ENCODE measurements at places on chromosomes 4 and X.
A peak's percentile ranks its signal among the peaks of the same experiment; 100 is the strongest.

- DNase-seq: no peak
Measured at GRCh38 chr4:87819281-87819919, 13.4 kb upstream of the MEPE start.

DNA sequence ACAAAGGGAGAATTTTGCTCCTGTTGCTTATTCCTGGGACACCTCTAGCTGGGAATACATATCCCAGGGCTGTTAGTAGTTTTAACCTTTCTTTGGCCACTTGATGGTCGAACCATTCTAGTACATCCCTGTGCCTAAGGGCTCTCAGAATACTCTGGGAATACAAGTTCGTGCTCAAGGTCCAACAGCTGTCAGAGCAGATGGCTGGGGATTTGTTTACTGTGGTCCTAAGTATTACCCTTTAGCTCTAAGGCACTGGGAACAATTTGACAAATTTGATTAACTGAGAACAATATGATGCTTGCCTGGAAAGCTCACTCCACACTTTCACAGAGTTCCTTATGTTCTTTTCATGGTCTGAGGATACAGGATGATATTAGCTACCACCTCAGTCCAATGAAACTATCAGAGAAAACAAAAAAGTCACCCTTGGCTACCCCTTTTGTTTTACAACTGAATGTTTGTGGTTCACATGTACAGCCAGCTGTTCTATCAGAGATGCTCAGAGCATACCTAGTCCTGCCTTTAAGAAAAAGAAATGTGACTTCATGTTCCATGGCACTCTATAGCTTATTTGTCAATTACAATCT lies 47.4 kb upstream of the PHOX2B start:
- DNase-seq: no peak

- DNase-seq: no peak
Measured at GRCh38 chr4:15774020-15774420, 4.1 kb upstream of the CD38 start.

DNA sequence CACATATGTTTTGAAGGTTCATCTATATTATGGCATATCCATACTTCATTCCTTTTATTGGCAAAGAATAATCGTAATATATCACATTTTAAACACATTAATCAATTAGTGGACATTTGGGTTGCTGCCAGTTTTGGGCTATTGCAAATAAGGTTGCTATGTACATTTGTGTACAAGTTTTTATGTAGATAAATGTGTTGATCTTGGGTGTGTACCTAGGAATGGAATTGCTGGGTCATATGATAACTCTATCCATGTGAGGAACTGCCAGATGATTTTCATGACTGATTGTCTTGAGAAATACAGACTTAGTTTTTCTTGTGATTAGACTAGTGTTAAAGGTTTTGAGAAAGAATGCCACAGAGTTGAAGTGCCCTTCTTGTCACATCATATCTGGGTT lies 99.2 kb upstream of the RAB40AL start:
- no peak for DNase-seq

GRCh38 chrX:36528661-36529060 lies 479.5 kb upstream of the FAM47C start:
- DNase-seq: no peak

DNA sequence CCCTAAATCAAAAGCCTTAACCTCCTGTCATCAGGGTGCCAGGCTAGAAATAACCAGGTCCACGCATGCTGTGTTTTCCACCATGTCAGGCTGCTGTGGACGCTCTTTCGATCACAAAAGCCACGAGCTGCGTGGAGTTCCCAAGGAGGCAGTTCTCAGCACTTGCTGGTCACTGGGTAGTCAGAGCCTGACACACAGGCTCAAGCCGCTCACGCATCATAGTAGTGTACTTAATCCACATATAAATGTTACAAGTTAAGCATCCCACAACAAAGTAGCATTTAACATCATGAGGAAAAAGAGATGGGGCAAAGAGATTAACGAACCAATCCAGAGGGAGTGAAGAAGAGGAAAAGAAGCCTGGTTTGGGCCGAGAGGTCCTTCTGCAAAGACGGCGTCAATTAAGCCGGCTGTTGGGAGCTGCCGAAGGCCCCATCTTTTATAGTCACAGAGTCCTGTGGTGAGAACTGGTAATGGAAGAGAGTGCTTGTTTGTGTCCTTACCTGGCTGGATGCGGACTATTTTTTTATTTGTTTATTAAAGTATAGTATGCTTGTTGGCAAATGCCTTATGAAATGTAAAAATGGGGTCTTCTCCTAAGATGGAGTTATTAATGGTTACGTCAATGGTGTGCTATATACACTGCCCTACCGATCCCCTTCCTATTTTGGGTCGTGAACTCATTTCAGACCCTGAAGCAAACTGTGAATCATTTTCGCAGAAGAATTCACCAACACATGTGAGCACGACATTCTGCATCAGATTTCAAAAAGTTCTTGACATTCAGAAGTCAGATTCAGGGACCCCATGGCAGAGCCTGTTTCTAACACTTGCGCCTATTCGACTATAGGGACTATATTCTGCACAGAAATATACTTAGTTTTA lies 675 bp downstream of the PRIMPOL start:
- DNase-seq: peak; percentile 37

DNA sequence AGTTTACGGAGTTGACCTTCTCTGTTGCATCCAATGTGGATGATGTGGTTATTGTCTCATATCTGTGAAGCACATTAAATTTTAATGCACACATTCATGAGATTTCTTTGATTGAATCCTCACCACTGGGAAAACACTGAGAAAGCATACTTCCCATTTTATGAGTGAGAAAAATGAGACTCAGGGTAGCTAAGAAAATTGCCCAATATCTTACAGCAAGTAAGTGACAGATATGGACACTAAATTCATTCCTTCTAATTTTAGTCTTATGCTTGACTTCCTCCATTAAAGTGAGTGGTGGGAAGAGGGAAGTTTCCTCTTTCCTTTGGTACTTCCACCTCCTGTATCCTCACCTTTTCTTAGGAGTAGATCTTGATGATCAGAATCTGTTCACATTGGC lies 504.8 kb upstream of the BOD1L1 start:
- no peak for DNase-seq

GRCh38 chr4:94489098-94489497 lies 37.4 kb downstream of the PDLIM5 start:
- DNase-seq: no peak

DNA sequence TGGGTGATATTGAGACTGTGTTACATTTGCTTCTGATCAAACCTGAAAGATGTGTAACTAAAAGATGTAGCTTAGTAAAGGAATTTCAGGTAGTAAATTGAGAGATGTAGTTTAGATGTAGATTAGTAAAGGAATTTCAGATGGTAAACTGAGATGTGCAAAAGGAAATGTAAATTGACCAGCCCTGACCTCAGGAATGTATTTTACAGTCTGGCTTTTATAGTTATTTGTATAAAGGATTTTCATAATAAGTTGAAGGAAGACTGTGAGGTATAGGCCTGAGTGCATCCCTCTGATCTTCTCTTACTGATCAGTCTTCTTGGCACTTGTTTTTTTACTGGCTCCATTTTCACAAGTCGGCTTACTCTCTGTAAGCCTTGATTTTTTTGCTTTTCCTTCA lies 3.2 kb downstream of the KLHL2 start:
- no peak for DNase-seq

DNA sequence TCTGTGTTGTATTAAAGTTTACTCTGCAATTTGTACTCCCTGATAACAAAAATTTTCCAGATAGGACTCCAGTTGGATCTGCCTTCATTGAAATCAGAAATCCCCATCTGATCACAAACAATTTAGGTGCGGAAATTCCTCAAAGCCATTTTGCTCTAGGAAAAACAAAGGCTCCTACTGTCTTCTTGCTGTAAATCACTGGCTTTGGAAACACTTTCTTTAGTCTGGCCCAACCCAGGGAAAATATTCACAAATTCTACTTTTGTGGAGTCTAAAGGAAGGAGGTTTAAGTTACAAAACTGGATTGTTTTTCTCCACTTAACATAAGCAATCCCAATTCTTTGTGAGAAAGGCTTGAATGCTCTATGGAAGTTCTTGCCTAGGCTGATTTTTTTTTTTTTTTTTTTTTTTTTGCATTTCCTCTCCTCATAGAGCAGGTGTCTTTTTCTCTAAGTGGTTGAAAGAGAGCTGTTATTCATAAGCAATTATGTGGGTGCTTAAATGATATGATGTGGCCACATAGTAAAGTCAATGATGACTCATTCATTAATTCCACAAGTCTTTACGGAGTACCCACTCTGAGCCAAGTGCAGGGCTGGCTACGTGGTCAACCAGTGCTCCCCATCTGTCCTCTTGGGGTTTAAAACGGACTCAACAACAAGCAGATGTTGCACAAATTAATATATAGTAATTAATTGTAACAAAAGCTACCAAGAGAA lies 261.4 kb downstream of the LDB2 start:
- no peak for DNase-seq

DNA sequence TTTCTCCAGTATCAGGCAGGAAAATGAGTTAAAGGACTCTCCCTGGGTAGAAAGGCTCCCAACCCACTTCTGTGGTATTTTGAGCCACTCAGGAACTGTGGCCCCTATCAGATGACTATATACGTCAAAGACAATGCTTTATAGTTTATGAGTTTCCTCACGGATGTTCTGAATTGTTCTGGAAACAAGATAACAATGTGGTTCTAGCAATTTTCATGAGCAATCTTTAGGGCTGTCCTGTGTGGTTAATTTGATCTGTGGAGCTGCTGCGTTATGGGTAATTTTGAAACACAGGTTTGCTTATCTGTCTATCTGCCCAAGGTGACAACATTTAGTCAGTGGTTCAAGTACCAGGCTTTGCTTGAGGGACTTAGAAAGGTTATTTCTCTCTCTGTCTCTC lies 46.7 kb upstream of the IL2 start:
- peak; percentile 35 for DNase-seq

DNA sequence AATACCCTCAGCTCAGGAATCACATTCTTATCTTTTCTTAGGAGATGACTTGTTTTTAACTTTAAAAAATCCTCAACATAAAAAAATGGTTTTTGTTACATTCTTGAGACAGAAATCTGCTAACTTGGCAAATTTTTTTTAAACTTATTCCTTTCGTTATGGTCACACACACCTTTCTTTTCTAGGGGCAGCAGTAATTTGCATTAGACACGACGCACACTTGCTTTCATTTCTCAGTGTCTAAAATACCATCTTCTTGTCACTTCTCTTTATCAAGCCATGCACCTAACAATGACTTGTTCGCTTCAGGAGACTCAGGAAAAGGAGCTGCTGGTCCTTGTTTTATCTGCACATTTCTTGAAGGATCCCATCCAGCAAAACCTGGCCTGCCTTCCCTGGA lies 112.6 kb upstream of the TBL1X start:
- DNase-seq: no peak

GRCh38 chrX:120452131-120452530 lies 17.0 kb downstream of the LAMP2 start:
- DNase-seq: peak; percentile 22

DNA sequence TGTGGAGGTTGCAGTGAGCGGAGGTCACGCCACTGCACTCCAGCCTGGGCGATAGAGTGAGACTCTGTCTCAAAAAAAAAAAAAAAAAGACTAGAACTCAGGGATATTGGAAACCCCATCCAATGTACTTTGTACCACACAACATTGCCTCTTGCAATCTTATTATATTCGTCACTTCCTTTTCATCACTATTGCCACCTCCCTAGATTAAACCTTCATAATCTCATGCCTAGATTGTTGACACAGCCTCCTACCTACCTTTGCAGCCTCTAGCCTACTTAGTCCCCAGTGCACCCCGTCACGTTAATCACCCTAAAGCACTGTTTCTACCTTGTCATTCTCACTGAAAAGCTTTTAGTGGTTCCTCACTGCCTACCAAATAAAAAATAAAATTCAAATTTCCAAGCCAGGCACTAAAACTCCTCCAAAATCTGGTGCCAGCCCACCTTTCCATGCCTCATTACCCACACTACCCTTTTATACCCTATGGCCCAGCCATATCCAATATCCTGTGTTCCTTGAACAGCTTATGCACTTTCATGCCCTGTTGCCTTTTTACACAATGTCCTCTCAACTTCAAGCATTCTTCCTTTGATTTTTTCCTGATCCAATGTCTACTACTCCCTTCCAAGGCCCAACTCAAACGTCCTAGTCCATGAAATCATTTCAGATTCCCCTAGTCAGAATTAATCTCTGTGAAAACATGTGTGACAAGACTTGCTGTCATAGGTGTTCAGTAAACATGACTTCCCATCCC lies 23.6 kb upstream of the GJB1 start:
- no peak for DNase-seq

- DNase-seq: peak; percentile 17
Measured at GRCh38 chr4:3073158-3074077, 920 bp downstream of the HTT-AS start.

GRCh38 chrX:117120700-117121099 lies 657.9 kb upstream of the CT83 start:
- DNase-seq: no peak

DNA sequence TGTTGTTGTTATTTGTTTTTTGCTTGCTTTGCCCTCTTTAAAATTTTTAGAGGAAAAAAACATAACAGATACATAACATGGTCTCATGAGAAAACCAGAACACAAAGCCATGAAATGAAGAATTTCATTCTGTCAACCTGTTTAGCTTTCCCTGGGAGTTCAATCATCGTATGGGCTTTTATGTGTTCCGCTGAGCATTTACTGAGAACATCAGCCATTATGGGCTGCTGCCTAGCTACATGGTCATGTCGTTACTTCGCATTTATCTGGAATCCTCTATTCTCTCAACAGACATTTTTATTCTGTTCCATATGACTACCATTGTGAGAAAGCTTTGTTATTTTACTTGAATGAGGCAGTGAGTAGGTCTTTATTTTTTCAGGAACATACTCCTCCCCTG lies 51.4 kb downstream of the NDST3 start:
- DNase-seq: no peak

DNA sequence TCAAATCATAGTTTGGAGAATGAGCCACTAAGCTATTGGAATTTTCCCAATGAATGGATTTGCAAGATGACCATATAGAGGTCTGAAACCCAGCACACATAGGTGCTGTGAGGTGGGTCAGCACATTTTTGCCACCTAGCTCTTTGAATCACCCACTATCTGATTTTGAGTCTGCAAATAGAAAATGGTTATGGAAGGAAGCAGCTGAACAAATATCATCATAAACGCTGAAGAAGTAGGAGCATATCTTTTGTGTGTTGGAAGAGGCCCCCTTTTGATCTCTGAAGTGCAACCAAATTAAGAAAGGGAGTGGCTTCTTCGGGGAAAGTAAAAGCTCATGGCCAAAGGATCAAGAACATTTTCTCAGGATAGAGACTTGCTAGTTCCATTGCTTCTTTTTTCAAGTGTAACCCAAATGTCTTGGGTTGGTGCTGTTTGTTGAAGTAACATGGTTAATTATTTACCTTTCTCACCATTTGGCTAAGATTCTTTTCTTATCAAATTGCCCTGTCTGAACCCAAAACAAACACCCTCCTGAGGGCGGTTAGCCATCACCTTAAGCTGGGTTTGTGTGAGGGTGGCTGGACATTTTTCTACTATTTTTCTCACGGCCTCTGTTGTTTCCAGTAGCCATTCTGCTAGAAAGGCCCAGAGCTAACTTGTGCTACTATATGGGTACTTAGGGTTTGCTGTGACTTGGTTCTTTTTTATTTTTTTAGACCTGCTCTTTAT lies 18.4 kb upstream of the SORBS2 start:
- DNase-seq: no peak

GRCh38 chrX:38975368-38975942 lies 174.2 kb downstream of the MID1IP1 start:
- DNase-seq: no peak

All from activated naive CD4-positive, alpha-beta T cell treated with anti-CD3 and anti-CD28 coated beads for 36 hours (primary cell).